ENCODE measurements at places on chromosomes 11 and 22. TPM values are rescaled to one million over a fixed set of nuclear protein-coding genes. Genes with fewer than 3 reads are reported as not detected.

The ALX4 gene
- total RNA-seq = not detected

GRCh38 chr11:102926961-102927623 is 28.4 kb downstream of the MMP13 start:
- no peak for DNase-seq

- peak; percentile 31 for DNase-seq
These were observed 73.7 kb upstream of the KIRREL3 start for GRCh38 chr11:127074151-127074761.

DNA sequence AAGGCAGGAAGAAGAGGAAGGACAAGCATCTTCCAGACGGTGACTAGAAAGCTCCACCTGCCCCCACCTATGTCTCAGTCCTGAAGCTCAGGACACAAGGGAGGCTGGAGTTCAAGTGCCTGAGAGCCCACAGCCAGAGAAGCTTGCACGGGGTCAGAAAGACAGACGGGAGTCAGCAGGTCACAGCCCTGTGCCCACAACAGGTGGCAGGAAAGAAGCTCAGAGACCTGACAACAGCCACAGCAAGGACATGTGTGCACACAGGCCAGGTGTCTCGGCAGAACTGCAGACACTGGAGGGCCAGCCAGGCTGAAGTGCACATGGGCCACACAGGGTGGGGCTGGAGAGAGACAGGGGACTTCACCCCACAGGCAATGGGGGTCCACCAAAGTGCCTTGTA is 37.2 kb upstream of the MOB2 start:
- DNase-seq = no peak

- no peak for DNase-seq
These were observed 78.1 kb downstream of the GAB2 start for GRCh38 chr11:78339483-78339882.

GRCh38 chr11:113419454-113420003 is 31.9 kb downstream of the ANKK1 start:
- no peak for DNase-seq

The PHOX2A gene
- total RNA-seq = not detected

DNA sequence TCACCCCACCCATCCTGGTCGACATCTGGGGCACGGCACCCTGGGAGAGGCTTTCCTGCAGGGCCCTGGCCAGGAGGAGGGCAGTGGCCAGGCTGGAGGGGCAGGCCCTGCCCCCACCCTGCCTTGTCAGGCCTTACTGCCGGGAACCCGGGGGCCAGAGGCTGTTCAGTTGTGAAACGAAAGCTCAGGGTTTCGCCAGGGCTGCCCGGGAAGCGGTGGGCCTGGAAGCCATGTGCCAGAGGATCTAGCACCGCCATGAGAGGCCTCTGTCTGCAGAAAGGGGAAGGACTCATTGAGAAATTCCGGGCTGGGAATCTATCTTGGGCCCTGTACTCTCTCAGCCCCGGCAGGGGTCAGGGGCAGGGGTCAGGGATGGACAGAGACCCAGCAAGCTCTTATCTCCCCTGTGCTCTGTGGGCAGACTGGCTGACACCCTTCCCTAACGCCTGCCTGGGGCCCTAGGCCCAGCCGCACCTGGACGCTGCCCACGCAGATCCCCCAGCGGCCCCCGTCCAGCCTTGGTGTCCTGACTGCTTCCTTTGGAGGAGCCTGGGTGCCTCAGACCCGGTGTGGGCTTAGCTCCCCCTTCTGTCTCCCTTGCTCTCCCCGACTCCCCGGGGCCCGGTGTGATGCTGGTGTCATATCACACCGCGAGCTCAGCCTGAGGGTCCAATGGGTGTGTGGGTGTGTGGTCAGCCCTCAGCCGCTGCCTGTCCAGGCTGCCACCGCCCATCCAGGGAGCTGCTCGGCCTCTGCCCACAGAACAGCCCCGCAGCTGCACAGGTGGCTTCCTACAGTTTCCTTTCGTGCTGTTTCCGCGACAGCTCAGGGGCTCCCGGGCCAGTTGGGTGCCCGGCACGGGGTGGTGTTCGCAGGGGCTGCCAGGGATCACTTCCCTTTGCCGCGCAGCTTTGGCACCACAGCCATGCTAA is 6.5 kb downstream of the PIM3 start:
- DNase-seq = no peak

- DNase-seq = no peak
These were observed 72.3 kb downstream of the FAM76B start for GRCh38 chr11:95717314-95717713.

GRCh38 chr11:36155124-36155561 is 134.1 kb downstream of the COMMD9 start:
- no peak for DNase-seq

DNA sequence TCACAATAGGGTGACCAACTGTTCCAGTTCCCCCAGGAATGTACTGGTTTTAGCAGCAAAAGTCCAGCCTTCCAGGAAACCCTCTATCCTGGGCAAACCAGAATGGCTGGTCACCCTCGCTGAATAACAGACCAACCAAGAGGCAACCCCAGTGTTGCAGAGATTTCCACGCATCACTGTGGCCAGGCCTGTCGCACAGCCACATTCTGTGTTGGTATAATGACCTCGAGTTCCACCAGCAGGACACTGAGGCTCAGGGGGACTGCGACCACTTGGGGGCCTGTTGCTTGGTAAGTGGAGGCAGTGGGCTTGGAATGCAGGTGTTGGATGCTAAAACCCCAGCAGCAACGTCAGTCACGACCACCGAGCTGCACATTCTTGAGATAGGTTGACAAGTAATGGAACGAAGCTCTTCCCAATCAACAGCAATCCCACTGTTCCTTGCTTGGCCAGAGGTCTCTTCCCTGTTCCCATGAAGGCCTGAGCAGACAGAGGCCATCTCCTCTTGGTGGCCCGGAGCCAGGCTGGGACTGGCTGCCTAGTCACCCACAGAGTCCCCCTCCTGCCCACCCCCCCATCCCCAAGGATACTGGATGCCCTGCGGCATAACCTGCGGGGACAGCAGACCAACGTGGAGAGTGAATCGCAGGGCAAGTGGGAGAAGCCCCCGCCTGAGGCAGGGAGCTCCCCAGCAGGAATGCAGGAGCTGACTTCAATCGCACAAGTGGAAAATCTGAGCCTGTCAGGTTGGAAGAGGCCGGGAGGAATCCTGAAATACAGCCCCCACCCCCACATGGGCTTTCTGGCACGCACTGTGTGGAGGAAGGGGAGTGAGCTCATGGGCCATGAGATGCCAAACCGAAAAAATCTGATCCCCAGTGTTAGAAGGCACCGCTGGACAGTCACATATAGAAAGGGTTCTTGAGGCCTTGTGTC is 43.4 kb upstream of the MN1 start:
- no peak for DNase-seq

The DGCR6 gene
- total RNA-seq = 1.1 TPM

DNA sequence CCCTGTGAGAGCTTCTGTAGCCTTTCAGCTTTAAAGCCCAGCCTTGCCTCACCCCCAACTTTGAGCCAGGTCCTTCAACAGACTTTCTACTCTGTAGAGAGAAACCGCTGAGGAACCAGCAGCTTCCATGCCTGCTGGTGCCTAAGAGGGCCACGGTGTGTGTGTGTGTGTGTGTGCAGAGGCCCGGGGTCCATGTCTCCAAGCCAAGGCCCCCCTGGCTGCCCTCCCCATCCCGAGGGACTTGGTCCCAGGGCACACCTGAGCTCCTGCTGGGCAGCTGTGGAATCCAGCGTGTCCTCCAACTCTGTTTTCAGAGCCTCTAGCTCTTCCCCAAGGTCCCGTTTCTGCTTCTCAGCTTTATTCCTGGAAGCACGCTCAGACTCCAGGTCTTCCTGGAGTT is 42.3 kb downstream of the APOL1 start:
- DNase-seq = no peak

GRCh38 chr22:20402960-20403778 is 9.2 kb downstream of the ZNF74 start:
- no peak for DNase-seq

DNA sequence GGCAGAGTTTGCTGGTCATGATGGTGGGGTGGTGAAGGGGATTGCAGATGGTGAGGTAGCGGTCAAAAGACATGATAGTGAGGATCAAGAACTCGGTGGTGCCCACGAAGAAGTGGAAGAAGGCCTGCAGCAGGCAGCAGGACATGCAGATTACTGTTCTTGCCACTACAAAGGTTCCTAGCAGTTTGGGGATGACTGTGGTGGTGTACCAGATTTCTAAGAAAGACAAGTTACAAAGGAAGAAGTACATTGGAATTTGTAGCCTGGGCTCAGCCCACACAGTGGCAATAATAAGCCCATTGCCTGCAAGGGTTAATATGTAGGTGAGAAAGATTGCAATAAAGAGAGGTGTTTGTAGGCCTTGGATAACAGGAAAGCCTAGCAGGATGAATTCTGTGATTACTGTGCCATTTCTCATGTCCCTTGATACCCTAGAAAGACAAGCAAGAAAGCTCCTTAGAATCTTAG is at the start of gene OR6X1:
OR6X1 (minus strand) TSS at position 418 of the 468 bp plus-strand sequence; CDS start at position 418, 0 bp downstream.
- DNase-seq = no peak

The OR4C46 gene
- not detected for total RNA-seq

GRCh38 chr11:6615882-6616585 is 3.2 kb downstream of the TPP1 start:
- no peak for DNase-seq

DNA sequence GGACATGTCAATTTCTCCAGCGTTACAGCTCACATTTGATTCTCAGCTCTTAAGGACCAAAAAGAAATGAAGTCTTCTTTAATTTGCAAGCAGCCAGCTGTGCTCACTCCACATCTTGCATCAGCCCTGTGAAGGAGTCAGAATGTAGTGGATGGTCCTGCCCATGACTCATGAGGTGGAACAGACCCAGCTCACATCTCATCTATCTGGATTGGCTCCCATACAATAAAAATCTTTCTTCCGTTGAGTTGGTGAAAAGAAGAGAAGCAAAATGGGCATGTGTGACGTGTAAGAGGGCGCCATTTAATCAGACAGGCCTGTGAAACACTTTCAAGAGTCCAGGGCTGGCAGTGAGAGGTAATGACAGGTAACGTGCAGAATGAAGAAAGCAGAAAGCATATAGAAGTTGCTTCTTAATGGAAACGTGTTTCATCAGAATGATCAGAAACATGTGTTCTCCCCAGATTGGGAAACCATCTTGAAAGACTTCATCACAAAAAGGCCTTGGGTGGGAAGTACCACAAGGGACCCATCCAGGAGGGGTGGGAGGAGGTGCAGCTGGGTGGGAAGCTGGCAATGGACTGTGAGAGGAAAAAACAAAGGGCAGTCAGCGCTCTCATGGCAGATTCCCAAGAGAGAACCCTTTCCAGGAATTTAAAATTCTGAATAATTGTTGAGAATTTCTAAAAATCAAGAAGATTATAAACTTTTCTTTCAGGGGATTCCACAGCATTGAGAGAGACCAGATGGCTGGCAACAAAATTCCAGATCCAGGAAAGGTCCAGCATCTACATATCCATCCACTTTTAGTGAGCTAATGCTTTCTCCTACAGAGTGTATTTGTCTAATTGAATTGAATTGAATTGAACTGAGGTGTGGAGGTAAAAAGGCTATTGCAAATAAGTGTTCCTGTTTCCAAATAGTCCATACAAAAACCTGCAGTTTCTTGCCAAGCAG is 57.0 kb downstream of the ETS1 start:
- DNase-seq = no peak

DNA sequence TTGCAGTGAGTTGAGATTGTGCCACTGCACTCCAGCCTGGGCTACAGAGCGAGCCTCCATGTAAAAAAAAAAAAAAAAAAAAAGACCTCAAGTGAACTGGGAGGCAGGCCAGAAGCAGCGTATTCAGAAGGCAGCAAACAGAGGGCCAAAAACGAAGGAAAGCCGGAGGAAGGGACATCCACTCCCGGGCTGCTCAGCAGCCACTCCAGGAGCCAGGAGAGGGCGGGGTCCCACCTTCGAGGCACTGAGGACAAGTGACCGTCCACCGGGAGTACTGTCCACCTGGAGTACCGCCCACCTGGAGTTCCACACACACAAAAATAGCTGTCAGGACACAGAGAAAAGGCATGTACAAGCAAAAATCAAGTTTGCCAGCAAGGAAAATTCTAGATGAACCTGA is 5.5 kb downstream of the TOLLIP start:
- DNase-seq = no peak

- DNase-seq = no peak
These were observed 149.3 kb downstream of the TMEM135 start for GRCh38 chr11:87187076-87187475.

The TBX10 gene
- total RNA-seq = not detected
